Iris pigment epithelial cell (primary cell): ENCODE measurements at places on chromosomes 4 and X.

GRCh38 chrX:39670281-39670680, 427.5 kb downstream of the BCOR start:
- DNase-seq: peak; percentile 25

DNA sequence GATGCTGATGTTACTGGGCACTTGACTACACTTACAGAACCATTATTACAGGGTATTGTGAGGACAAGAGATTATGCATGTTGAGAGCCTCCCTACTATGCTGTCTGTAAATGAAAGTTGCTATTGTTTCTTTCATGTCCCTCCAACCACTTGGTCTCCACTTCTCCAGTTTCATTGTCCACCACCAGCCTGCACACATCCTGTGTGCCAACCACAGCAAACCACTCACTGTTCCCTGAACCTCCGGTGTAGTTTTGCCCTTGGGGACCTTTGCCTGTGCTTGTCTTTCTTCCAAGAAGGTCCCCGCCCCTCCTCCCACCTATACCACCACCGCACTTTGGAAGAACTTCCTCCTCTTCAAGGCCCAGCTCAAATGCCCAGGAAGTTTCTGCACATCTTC, 43.1 kb upstream of the AFF2 start:
- no peak for DNase-seq

GRCh38 chr4:99574530-99575324, at the start of gene MTTP:
Gene MTTP, plus strand, starts transcription at chr4:99574824. Its CDS starts 86 bp downstream, at chr4:99574910.
- DNase-seq: no peak

- peak; percentile 6 for DNase-seq
These were observed 9.3 kb upstream of the ALG13 start for GRCh38 chrX:111671668-111672067.

GRCh38 chrX:25534091-25534490, 518.3 kb upstream of the ARX start:
- peak; percentile 27 for DNase-seq

GRCh38 chr4:101239665-101240064, 107.7 kb downstream of the PPP3CA start:
- no peak for DNase-seq

GRCh38 chr4:103892586-103892985, 172.8 kb upstream of the TACR3 start:
- no peak for DNase-seq

DNA sequence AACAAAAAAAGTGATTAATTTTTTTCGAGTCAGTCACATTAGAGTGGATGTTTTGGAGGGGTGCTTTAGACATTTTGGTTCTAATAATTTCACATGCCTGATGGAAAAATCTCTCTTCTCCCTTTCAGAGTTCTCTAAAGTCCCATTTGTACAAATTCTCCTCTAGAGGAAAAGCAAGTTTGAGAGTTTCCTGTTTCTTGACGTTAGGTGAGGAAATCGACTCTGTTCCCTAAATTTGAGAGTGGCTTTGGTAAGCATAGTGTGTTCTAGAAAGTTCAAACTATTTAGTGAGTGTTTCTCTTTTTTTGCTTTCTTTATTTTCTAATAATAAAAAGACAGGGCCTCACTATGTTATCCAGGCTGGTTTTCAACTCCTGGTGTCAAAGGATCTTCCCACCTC, 1.6 kb upstream of the ATP6AP2 start:
- DNase-seq: no peak

GRCh38 chr4:37994569-37994968, 34.4 kb downstream of the PTTG2 start:
- DNase-seq: no peak

DNA sequence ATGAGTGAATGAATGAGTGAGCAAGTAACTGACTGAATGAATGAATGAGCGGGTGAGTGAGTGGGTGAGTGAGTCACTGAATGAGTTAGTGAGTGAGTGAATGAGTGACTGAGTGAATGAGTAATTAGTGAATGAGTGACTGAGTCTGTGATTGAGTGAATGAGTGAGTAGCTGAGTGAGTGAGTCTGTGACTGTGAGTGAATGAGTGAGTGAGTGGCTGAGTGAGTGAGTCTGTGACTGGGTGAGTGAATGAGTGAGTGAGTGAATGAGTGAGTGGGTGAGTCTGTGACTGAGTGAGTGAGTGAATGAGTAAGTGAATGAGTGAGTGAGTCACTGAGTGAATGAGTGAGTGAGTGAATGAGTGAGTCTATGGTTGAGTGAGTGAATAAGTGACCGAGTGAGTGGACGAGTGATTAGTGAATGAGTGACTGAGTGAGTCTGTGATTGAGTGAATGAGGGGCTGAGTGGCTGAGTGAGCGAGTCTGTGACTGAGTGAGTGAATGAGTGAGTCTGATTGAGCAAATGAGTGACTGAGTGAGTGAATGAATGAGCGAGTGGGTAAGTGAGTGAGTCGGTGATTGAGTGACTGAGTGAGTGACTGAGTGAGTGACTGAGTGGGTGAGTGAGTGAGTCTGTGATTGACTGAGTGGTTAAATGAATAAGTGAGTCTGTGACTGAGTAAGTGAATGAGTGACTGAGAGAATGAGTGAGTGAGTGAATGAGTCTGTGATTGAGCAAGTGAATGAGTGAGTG, 223.0 kb upstream of the PSAPL1 start:
- no peak for DNase-seq

DNA sequence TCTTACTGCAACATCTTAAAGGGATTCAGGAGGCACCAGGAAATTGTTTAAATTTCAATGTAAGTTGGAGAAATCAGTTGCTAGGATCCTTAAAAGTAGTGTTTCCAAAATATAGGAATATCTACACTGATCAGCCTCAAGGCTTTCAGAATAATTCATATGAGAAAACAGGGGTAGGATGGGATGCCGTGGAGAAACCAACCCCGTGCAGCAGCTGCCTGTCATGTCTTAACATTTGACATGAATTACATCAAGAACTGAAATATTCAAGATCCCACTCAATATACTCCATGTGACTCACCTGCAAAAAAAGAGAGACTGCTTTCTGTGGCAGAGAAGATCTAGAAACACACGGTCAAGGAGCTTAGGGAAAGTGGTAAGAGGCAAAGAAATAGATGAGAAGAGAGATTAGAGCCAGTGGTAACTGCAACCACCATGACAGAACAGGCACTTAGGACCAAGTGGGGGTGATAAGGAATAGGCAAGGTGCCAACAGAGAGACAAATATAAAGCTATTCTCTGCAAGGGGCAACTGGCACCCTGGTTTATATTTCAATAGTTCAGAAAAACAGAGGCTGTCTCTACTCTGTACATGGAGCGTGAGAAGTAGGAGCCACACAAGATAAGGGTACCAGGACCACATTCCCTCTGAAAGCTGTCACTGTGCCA, 64.0 kb downstream of the SLC39A8 start:
- DNase-seq: no peak

GRCh38 chr4:127538016-127538415, 94.7 kb upstream of the INTU start:
- DNase-seq: no peak
